Nucleus accumbens (tissue), 56 donors: ENCODE measurements at places on chromosomes 6 and 20.

DNA sequence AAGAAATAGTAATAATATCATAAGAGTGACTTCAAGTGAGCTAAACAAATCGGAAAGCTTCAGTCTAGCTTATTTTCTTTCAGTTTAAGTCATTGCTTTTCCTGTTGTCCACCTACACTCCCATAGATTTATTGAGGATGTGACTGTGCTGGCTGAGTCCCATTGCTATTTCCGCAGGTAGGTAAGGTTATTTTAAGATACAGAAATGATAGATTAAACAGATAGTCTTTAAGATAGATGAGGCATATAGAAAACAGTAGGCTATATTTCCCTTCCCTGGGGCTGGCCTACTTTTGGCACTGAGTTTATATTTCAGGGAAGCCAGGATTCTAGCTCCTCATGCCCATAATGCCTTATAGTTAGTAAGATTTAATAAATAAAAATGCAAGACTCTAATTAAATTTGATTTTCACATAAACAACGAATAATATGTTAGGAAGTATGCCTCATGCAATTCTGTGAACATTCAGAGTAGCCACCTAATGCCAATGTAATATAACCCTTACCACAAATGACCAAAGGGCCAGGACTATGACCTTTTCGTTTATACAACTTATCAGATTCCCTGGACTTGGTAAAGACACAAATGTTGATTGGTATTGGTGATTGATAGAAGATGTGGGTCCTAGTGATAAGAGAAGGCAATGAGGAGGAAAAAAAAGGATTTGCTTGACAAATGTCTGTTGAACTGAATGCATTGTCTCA is 1079.3 kb downstream of the EPHA7 start:
- DNase-seq, result no peak

GRCh38 chr6:106363401-106364138 is 3.1 kb downstream of the CRYBG1 start:
- no peak for DNase-seq

DNA sequence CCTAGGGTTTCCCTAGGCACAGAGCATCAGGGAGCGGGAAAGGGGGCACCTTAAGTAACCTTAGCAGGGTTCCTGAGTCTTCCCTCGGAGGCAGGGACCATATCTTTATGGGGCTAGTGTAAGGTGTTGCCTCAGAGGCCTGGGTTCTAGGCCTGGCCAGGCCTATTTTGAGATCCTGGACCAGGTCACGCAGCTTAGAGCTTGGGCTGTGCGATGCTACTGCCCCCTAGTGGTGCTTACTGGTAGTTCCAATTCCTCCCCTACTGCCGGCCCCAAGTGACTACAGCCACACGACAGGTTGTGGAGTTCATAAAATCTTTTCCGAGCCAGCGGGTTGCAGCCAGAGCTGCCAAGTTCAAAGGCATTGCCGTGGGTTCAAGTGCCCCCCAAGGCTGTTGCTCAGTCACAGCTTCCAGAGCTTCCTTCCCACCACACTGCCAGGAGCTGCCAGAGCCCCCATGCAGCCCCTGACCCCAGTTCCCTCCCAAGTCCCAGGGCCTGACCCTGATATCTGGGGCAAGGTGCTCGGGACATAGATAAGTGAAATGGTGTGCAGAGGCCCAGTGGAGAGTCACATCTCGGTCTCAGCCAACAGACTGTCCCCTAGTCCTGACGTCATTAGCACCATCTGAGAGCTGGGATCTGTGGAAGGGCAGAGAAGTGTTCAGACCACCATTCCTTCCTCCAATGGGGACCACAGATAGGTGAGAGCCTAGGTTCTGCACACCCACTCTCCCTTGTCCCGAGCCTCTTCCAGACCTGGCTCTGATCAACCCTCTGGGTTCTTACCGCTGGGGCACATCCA is 3.3 kb downstream of the LRRC73 start:
- DNase-seq, result peak; percentile 29

GRCh38 chr6:12110523-12111362 is 98.6 kb downstream of the HIVEP1 start:
- no peak for DNase-seq

- no peak for DNase-seq
Observed at GRCh38 chr6:28208111-28208659, 16.9 kb upstream of the ZSCAN9 start.

DNA sequence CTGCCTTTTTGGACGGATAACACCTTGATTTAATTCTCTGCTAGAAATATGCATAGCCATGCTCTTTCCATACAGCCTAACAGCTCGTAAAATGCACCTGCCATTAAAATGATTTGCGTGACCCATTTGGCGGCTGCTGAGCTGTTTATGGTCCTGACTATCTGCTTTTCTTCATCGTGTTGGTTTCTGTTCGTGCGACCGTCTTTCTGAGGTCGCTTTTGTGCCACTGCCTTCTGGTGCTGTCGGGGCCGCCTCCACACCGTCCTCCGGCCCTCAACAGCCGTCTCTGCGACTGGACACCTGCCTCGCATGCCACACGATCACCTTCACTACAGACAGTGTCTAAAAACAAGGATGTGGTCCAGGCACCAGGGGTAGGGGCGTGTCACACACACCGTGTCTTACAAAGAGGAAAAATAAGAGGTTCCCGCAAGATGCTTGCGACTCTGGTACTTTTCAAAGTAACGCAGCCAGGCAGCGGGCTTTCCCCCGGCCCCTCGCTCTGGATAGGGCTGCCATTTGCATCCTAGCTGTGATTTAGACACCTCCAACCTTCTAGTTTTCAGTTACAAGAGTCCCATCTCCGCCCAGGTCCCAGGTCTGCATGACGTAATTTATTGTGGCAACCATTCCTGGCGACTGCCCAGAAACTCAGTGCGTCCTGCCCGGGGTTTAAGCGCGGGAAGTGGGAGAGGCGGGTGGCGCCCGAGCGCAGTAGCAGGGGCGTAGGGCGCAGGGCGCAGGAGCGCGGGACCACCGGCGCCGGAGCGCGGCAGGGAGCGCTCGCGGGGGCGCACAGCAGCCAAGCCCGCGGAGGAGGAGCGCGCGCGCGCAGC is at the start of gene STMND1:
TSS of gene STMND1 (plus strand) at position 629 of the 836 bp plus-strand sequence. CDS start 208 bp downstream, outside the sequence.
- DNase-seq, result no peak

GRCh38 chr20:884983-885952 is 30.9 kb downstream of the ANGPT4 start:
- no peak for DNase-seq

DNA sequence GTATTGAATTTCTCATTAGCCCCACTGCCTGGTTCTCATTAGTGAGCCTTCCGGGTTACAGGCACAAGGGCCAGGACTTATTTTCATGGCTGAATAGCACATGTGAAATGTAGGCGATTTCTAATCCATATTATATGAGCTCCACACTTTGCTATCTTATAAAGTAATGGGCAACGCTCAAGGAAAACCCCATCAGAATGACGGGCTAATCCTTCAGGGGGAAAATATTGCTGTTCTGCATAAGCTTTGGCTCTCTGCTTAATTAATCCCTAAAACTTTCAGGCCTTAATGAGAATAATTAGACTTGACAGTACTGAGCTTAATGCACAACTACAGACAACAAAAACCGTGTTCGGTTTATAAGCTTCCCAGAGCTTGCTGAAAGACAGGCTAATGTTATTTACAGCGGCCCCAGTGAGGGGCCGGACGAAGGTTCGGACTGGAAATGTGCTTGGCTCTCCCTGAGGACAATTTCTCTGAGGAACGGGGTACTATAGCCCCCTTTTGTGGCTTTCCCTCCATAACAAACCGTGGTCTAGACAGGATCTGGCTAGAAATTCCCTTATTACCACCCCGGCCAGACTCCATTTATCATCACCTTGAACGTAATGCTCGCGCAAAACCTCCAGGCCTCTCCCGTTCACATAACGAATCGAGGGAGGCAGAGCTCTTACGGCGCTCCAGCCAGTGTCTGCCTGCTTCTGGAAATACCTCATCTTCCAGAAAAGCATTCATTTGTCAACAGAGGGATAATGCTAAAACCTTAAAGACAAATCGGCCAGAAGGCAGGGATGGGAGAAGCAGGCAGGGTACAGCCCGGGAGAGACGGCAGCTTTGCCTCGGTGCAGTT is 164.5 kb downstream of the CD83 start:
- DNase-seq, result no peak

DNA sequence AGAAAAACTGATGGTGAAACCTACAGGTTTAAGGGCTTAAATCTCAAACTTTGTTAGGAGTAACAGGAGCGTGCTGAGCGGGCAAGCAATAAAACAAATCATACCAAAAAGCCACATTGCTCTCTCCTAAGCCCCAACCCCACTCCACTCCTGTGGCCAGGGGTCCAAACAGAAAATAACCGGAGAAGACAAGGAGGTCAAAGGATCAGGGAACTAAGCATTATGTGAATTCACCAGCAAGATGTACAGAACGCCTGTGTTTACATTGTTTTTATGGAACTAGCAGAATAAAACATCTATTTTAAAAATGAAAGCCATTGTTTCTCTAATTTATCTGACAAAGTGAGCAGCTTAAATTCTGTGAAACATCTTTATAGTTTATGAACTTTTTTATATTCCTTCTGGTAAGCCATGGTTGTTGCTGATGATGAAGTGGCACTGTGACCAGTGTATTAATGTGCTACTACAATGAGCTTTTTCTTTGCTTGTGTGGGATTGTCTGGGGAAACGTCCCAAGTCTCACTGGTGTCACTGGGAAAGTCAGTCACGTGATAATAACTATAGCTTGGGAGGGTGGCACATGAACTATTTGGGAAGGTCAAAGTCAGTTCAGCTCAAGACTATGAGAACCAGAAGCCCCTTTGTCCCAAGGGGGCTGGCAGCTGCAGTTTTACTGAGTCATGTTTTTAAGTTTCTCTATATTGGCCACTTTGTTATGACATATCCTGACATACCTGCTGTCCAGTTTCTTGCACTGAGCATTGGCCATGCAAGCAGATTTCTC is 9.8 kb downstream of the FAM210B start:
- no peak for DNase-seq
